ENCODE measurements at places on chromosomes 3 and 15.

DNA sequence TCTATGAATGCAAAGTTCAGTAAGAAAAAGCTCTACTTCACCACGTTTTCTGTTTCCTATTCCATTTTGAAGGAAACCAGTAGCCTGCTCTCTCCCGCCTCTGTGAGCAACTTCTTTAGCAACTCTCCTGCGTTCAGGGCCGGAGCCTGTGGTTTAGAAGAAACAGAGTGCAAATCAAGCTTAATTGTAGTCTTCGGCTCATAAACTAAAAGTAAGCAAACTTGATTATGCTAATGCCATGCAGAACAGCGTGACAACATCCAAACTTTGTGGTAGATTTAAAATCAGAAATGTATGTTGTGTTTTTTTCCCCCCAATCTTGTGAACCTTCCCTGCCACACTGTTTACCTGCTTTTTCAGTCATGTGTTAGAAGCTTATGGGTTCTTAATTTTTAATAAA, 87.4 kb downstream of the SEMA6D start:
- no peak for DNase-seq

- no peak for DNase-seq
Measured at GRCh38 chr15:64161688-64162477, 939 bp downstream of the PPIB start.

DNA sequence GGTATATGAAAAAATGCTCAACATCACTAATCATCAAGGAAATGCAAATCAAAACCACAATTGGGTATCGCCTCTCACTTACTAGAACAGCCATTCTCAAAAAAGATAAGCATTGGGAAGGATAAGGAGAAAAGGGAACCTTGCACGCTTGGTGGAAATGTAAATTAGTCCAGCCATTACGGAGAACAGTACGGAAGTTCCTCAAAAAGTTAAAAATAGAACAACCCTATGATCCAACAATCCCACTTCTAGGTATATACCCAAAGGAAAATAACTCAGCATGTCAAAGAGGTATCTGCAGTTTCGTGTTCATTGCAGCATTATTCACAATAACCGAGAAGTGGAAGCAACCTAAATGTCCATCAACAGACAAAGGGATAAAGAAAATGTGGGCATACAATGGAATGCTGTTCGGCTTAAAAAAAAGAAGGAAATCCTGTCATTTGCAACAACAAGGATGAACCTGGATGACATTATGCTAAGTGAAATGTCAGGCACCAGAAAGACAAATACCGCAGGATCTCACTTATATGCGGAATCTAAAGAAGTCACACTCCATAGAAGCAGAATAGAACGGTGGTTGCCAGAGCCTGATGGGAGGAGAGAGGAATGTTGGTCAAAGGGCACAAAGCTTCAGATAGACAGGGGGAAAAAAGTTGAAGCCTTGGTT, 11.7 kb upstream of the CMTM7 start:
- no peak for DNase-seq

GRCh38 chr15:99070208-99070607, 34.7 kb upstream of the SYNM start:
- no peak for DNase-seq

DNA sequence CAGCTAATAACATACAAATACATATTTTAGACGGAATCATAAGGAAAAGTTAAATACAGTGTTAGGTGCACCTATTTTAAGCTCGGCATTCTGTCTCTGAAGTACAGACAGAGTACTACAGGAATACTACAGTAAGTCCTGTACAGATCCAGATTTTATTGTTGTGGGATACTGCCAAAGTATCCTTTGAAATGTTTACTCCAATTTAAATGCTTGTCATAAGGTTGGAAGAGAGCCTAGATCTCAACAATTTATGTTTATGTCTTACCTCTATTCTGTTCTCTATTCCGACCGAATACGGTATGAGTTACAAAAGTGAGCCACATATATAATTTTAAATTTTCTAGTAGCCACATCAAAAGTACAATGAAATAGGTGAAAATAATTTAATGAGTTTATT, 25.3 kb downstream of the PLD1 start:
- DNase-seq: no peak

All from stimulated activated CD8-positive, alpha-beta memory T cell treated with anti-CD3 and anti-CD28 coated beads, Interleukin-2, amount 100 ng/mL, for 1 hour (primary cell).